HTR-8/SVneo (cell line): ENCODE measurements at places on chromosomes 5 and 9.
A peak's percentile ranks its signal among the peaks of the same experiment; 100 is the strongest.

- DNase-seq = peak; percentile 54
These were observed 3.0 kb downstream of the GDNF start for GRCh38 chr5:37836592-37837413.

- no peak for DNase-seq
These were observed 8.5 kb downstream of the DMXL1 start for GRCh38 chr5:119079318-119079921.

DNA sequence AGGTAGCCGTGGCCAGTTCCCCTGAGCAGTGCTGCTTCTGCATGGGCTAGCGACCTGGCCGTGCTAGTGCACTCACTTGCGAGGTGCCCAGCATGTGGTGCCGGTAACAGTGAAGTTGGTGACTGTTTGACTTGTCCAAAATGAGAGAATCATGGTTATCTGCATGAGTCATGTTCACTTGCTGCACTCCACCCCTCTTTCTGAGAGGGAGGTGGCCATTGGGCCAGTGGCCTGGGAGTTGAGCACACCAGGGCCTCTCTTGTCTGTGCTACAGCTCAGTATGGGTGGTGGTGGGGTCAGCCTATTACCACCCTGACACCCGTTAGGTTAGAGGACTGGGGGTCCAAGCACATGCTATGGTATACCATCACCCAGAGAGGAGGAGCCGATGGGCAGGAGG lies 55.4 kb upstream of the GARNL3 start:
- DNase-seq = no peak

DNA sequence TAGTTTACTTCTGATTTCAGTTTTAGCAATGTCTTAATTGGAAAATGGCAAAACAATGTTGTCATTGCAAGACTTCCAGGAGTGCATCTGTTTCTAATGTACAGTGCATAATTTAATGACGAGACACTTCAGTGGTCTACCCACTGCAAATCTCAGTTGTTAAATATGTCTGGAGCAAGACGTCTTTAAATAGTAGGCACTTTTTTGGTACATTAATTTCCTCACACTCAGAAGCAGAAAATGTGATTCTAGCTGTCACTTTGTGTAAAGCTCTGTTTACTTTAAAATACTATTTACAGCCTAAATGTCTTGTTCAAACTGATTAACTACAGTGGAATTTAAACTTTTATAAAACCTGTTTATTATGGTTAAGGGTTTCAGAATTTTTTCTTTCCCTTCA lies 815.5 kb downstream of the TLE1 start:
- DNase-seq = no peak

DNA sequence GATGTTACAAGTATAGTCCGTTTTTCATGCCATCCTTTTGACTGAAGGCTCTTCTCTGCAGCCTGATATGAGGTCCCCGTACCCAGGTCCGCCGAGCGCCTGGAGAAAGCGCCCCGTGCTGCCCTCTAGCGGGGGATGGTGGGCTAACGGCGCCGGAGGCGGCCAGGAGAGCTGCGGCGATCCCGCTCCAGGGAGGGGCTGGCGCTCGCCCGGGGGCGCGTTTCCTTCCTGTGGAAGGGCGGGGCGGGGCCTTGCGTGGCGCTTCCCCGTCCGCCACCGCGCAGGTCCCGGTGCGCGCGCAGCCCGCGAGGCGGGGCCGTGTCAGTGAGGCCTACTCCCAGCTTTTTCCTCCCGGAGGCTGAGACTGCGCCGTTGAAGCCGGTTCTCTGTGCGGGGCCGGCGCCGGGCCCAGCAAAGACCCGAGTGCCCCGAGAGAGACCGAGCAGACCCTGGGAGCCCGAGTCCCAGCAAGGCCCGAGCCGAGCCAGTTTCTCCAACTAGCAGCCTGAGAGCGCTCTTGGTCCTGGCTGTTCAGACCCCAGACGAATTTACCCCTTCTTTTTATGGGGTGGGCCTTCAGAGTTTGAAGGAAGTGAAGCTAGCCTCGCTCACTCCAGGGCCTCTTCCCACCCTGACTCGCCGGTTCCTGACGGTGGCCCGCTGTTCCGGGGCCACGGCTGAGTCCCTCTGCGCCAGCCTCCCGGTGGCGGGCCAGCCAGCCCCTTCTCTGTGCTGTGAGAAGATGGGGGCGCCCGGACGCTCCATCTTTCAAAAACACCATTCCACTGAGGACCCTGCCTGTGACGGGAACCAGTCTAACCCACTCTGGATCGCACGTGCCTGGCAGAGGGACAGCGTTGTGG lies 9.7 kb upstream of the PHF2 start:
- DNase-seq = peak; percentile 95

DNA sequence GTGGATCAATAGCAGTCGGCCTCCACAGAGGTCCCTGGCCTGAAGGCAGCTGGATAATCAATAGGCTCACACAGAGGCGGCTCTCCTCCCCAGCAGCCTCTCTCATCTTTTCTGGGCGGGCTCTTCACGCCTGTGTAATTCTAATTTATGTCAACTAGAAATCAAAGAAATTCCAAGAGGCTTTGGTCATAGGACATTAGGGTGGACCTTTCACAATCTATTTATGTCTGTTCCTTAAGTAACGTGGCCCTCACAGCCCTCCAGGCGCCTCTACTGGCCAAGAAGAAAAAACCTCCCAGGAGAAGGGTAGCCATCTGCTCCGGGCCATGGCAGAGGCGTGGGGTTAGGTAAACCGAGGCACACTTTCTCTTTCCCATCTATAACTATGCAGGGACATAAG lies 205.1 kb upstream of the EFNA5 start:
- DNase-seq = no peak

DNA sequence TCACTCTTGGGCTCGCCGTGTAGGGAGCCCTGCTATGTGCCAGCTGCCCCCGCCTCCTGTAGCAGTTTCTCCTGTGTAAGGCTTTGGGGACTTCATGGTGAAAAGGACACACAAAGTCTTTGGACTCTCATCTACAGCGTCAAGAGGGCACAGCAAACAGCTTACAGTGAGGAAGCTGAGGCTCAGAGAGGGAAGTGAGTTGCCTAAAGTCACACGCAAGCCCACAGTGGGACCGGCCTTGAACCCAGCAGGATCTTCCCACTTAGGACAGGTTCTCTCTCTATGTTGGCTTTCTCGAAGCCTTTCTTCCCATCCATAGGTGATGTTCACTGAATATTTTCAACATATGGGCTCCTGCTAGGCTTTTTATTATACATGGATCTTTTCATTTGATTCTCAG lies 9.8 kb upstream of the PRRX2 start:
- DNase-seq = no peak

DNA sequence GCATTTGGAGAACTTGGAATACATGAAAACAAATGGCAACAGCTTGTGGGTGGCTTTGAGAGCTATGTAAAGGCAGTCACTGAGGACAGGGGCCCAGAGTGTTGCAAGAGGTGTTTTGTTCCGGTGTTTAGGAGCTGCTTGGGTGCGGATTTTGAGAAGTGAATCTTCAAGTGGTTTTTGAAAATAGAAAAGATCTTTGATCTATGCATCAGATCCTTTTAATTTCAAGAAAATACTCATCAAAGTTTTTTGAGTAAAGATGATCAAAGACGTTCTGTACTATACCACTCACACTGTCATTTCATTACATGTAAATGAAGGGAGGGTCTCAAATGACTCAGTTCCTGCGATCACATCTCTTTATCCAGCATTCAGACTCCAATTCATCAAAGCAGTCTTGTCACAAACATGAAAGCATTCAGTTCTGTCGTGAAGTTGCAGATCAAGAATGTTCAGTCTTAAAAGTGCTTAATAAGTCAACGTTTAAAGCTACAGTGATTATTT lies 112.5 kb downstream of the WDR41 start:
- DNase-seq = no peak

DNA sequence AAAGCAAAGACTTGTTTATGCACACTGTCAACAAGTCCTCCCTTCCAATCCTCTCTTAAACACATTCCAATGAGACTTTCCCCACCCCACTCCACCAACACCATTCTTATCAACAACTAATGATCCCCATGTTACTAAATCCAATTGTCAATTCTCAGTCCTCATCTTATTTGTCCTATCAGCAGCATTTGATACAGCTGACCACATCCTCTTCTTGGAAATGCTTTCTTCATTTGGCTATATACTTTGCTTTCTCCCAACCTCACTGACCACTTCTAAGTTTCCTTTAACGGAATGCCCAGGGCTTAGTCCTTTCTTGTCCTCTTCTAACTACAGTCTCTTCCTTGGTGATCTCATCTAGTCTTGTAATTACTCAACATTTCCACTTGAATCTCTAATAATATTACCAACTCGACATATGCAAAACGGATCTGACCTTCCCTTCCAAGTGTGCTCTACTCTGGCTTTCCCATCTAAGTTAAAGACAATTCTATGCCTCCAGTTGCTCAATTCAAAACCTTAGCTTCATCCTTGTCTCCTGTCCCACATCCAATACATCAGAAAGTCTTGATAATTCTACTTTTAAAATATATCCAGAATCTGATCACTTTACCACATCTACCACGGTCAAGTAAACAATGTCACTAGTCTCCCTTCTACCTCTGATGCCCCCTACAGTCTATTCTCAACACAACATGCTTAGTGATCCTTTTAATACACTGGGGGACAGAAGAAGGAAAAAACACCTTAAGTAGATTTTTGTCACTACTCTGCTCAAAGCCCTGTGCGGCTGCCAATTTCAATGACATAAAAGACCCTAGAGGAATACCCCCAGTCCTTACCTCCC lies 25.5 kb downstream of the AGTPBP1 start:
- no peak for DNase-seq
